ENCODE measurements at places on chromosomes 7 and 10. TPM values are rescaled to one million over a fixed set of nuclear protein-coding genes. Genes with fewer than 3 reads are reported as not detected.

Gene ASZ1
- total RNA-seq, result not detected

Gene CASP2
- total RNA-seq, result 13.4 TPM

Gene AMPH
- total RNA-seq, result 5.9 TPM

Gene UCMA
- not detected for total RNA-seq

Gene CFTR
- not detected for total RNA-seq

DNA sequence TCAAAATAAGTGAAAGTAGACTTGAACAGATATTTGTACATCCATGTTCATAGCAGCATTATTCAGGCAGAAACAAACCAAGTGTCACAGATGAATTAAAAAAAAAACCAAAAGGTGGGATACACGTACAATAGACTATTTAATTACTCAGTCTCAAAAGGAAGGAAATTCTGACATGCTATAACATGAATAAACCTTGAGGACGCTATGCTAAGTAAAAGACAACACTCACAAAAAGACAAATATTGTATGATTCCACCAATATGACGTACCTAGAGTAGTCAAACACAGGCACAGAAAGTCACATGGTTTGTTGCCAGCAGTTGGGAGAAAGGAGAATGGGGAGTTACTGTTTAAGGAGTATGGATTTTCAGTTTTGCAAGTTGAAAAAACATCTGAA is 18.0 kb upstream of the CFAP70 start:
- H3K4me1 ChIP-seq, result no peaks in the 10 kb centered on the region
- no peak overlapping the region for H3K27ac ChIP-seq
- DNase-seq, result no peak
- peaks cover 41% of the 10 kb centered on the region for H3K36me3 ChIP-seq

DNA sequence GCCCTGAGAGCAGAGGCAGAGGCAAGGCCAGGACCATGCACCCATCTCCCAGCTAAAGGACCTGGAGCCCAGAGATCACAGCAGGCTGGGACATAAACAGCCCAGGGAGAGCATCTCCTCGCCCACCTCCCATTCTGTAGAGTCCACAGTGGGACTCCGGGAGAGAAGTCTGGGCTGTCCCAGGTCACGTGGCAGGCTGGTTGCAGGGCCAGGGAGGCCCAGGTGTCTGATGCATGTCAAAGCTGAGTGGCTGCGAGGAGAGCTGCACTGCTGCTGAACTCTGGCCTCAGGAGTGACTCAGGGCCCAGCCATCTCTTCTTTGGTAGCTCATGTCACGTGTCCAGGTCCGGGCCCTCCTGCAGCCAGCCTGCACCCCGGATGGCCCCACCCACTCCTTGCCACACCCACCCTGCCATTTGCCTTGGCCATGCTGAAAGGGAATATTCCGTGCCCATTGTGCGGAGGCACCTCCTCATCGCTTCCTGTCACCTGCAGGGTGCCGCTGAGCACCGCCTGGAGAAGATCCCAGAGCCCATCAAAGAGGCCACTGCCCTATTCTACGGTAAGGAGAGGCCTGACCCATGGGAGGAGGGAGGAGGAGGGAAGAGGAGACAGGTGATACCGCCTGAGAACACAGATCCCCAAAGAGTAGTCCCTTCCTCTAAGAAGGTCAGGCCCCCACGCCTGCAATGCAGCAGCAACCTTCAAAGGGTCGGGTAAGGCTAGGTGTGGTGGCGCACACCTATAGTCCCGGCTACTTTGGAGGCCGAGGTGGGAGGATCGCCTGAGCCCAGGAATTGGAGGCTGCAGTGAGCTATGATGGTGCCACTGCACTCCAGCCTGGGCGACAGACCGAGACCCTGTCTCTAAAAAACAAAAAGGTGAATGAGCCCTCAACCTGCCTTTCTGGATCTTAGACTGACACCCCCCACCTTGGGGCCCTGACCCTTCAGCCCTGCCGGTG is 12.6 kb upstream of the SH2B2 start:
- no peak for DNase-seq
- no peaks in the 10 kb centered on the region for H3K27me3 ChIP-seq
- no peak overlapping the region for H3K4me3 ChIP-seq

GRCh38 chr10:79244068-79244442 is 103.2 kb upstream of the PPIF start:
- peaks cover 66% of the 10 kb centered on the region for H3K4me1 ChIP-seq
- peak overlapping the region; percentile 73 for H3K4me3 ChIP-seq
- DNase-seq, result no peak
- no peaks in the 10 kb centered on the region for H3K36me3 ChIP-seq

- no peak overlapping the region for H3K4me3 ChIP-seq
- H3K36me3 ChIP-seq, result no peaks in the 10 kb centered on the region
- no peaks in the 10 kb centered on the region for H3K4me1 ChIP-seq
- no peaks in the 10 kb centered on the region for H3K27me3 ChIP-seq
- no peak for DNase-seq
- no peak overlapping the region for H3K27ac ChIP-seq
Measured at GRCh38 chr7:34928052-34928451, 109.2 kb downstream of the DPY19L1 start.

GRCh38 chr7:47635091-47636080 is 53.5 kb upstream of the TNS3 start:
- no peak for DNase-seq
- H3K27ac ChIP-seq, result peak overlapping the region; percentile 85
- H3K27me3 ChIP-seq, result no peaks in the 10 kb centered on the region
- peaks cover 65% of the 10 kb centered on the region for H3K4me1 ChIP-seq

DNA sequence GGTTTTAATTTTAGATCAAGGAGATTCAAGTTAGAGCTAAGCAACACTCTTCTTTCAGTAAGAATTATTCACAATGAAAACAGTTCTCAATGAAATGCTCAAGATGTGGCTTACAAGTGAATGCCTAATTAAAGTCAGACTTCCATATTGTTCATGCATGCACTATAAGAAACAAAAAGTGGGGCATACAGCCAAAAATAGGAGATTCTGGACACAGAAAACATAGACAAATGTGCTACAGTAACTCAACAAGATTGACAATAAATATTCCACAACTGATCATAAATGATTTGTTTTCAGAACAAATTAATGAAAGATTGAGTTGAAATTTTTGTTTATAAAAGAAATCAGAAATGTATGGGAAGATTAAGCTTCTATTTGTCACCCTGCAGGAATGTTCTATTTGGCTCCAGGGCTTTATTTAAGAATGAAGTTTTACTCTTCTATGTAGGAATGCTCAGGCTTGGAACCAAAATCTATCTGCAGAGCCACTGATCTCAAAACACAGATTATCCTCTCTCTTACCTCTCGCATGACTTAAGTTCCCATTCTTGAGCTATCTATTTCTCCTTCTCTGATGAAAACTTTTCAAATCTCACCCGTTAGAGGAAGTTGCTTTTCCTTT is 89.0 kb upstream of the PIP4K2A start:
- no peaks in the 10 kb centered on the region for H3K36me3 ChIP-seq
- no peak overlapping the region for H3K4me3 ChIP-seq
- DNase-seq, result no peak
- no peak overlapping the region for H3K27ac ChIP-seq

DNA sequence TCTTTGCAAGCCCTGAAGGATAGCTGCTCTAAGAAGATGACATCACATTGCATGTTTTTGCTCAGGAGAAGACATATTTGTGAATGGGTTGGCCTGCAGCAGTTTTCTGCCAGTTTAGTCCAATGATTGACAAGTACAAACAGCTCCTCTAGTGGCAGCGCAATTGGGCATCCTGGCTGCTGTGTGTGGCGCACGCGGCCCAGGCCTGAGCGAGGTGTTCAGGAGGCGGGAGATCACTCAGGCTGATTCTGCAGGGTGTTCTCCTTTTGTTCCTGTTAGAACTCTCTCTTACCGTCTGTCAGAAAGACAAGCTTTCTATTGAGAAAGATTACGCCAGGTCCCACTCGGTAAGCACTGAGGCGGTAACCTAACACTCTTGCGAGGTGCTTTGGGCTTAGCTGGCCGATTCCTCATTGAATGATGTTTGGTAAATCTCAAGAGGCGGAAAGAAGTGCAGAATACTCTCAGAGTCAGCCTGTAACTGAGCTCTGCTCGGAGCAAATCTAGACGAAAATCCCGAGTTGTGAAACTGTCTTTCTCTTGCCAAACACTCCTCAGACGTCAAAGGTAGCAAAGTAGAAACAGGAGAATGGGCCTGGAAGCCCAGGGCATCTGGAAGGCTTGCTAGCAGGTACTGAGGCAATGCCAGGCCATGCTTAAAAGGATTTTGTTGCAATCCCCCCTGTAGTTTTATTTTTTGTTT is 219.2 kb upstream of the BMPER start:
- no peaks in the 10 kb centered on the region for H3K36me3 ChIP-seq
- no peaks in the 10 kb centered on the region for H3K27me3 ChIP-seq
- no peak for DNase-seq
- no peak overlapping the region for H3K27ac ChIP-seq
- no peak overlapping the region for H3K4me3 ChIP-seq

DNA sequence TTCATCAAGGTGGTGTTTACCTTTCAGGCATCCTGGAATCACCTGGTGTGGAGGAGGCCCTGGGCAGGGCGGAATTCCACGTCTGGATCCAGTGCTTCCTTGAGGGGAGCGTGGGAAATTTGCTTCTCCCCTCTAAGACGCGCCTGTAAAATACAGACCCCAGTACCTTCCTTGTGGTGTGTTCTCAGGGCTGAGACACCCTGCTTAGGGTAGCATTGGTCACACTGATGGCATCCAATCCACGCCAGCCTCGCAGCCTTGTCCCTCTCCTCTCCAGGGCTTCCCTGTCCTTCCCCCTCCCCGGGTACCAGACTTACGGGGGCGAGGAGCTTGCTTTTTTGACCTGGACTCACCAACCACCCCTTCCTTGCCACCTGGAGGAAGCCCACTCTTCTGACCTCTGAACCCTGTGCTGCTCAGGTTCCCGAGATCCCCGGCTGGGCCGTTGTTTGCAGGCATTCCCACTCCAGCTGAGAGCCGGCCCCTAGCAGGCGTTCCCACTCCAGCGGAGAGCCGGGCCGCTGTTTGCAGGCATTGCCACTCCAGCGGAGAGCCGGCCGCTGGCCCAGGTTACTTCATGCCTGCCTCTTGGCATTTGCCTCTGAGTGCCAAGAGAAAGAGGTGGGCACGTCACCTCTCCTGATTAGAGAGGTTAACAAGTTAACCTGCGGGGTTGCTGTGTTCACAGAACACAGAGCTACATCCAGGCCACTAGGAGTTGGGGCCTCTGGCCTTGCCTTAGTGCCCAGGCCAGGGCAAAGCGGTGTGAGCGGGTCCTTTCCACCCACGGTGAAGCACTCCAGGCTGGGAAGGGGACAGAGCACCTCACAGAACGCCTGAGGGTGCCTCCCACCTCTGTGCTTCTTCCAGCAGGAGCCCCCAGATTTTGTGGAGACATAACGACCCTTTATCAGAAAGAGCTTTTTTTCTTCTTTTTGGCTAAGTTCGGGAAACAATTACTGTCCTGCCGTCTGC is 254.0 kb upstream of the PPP2R2D start:
- no peaks in the 10 kb centered on the region for H3K4me1 ChIP-seq
- H3K27me3 ChIP-seq, result no peaks in the 10 kb centered on the region
- H3K36me3 ChIP-seq, result no peaks in the 10 kb centered on the region
- H3K4me3 ChIP-seq, result no peak overlapping the region

Measured in thoracic aorta (tissue), 2 donors.